ENCODE measurements at places on chromosomes 2 and 18.

- no peak for DNase-seq
Observed at GRCh38 chr2:12774395-12774727, 57.6 kb downstream of the TRIB2 start.

DNA sequence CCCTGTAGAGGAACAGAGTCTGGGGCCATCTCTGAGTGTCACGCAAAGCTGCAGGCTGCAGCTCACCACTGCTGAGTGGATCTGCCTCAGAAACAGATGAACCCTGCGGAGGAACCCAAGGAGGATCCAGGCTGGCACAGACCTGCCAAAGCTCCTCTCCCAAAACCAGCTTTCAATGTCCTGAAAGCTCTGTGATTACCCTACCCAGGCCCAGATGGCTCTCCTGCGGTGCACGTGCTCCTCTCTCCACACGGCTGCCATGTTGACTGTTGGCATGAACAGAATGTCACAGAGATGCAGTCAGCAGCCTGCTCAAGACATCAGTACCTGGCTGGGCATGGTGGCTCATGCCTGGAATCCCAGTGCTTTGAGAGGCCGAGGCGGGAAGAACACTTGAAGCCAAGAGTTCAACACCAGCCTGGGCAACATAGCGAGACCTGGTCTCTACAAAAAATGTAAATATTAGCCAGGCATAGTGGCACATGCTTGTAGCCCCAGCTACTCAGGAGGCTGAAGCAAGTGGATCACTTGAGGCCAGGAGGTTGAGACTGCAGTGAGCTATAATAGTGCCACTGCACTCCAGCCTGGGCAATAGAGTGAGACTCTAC, 216.8 kb downstream of the MGAT5 start:
- no peak for DNase-seq

DNA sequence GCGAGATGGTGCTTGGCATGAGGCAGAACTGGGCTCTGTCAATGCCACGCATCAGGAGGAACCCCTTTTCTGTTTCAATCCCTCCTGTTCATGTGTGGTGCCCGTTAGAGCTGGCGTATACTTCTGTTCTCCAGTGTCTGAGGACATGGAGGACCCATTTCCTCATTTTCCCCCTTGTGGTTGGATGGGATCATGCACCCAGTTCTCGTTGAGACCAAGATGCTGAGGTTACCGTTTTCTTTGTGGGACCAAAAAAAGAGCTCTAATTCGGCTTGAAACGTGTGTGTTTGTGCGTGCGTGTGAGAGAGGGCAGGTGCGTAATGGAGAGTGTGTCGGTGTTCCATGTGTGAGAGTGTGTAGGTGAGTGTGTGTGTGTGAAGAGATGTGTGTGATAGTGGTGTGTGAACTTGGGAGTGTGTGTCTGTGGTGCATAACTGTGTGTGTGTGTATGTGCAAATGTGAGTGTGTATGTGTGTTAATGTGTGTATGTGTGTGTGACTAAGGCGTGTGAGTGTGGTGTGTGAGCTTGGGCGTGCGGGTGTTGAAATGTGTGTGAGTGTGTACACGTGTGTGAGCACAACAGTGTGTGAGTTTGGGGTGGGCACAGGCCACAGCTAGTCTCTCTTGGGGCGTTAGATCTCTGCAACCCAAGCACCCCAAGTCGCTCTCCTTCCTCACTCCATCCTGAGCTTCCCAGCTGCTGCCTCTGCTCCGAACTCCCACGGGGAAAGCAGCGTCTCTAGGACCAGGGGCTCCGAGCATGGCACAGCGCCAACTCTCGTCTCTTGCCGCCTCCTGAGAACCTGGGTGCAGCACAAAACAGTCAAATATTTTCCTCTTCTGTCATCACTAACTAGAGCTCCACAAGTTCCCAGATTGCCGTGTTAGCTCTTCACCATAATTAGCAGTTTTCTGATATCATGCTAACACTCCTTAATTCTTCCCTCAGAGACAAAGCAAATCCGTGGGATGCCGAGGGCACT, 75.8 kb downstream of the LONRF2 start:
- peak; percentile 17 for DNase-seq

DNA sequence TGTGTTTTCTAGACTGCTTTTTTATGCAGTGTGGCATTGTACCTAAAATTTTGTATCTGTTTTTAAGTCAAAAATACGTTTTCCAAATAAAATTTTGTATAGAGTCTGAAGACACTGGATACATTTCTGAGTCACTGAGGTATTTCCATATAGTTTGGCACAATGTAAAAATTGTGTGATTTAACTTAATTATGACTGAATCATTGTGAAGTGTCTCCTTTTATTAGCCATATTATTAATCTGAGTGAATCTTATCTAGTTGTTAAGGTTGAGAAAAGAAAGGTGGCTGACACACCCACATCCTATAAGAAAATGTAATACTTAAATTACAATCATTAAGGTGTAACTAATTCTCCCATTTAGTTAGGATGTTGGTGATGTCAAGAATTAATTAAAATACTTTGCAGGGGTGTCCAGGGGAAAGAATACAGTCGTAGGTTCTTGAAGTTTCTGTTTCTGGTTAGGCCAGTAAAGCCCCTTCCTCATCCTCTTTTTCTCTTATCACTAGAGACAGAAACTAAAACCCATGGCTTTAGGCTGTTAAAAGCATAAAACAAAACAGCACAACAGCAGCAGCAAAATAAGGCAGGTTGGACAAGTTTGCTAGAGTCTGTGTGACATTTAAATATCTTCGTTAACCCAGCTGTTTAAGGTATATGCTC, 71.6 kb downstream of the UBE2E3 start:
- no peak for DNase-seq

DNA sequence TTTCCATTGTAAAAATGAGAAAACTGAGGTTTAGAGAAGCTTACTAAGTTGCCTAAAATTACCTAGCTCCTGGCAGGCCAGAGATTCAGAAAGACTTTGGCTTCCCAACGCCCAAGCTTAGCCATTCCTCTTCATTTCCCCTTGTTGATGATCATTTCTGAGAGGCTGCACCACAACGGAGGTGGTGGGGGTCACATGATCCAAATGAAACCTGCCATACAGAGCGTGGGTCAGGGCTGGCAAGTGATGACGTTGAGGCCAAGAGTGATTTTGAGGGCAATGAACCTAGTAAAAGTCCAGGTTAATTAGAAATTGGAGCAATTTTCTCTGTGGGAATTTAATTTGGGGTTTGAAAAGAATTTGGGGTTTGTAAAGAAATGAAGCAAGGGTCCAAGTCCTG, 109.9 kb downstream of the TMEM182 start:
- no peak for DNase-seq

- no peak for DNase-seq
Observed at GRCh38 chr2:76039505-76039904, 328.8 kb upstream of the GCFC2 start.

DNA sequence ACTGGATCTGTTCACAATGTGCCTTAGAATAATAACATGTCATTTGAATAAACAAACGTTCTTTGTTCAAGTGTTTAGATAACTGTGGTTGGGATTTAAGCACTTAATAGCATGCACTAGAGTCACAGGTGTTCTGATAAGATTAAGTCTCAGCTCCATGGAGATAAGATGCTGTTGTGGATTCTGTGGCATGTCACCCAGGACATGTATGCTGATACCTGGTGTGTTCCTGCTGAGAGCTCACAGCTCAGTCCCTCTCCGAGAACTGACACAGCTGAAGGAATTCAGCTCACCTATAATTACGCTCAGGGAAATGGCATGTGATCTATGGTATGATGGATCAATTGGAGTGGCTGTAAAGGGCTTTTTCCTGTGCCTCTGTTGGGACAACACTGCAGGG, 75.4 kb upstream of the ST6GAL2 start:
- no peak for DNase-seq

DNA sequence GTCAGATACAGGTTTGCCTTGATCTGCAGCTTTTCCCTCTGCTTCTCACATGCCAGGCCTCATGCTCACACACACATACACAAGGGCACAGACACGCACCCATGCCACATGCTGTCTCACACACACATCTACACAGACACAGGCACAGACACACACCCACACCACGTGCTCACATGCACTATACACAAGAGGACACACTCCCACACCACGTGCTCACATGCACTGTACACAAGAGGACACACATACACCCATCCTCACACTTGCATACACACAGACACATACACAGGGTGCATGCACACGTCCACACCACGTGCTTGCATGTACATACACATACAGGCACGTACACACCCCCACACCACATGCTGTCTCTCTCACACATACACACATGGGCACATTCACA, 253.8 kb downstream of the ATAD2B start:
- no peak for DNase-seq

DNA sequence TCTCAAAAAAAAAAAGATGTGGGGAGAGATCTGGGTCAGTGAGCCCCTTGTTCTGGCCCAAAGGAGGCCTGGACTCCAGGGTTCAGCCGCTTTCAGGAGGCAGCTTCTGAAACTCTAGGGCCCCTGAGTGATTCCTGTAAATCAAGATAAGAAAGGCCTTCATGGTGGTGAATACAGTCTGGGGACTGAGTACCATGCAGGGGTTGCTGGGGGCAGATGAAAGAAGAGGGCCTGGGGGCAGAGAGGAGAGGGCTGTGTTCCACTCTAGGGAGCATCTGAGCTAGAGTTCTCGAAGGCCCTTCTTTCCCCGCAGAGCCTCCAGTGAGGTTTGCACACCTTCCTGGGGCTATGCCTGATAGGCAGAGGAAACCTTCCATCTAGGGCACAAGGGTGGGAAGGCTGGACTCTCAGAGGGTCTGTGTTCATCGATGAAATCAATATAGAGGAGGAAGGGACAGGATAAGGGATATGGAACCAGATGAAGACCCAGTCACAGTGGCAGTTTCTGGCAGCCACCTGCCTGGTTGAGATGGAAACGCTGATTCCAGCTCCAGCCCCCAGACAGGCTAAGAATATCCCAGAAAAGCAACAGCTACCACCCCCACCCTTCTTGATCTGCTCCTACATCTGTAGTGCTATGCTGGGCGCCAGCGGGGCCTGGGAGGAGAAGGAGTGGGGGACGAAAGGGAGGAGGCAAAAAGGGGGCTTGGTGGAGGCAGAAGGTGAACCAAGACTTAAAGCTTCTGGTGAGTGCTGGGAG, 4.7 kb upstream of the CDK5R2 start:
- no peak for DNase-seq

DNA sequence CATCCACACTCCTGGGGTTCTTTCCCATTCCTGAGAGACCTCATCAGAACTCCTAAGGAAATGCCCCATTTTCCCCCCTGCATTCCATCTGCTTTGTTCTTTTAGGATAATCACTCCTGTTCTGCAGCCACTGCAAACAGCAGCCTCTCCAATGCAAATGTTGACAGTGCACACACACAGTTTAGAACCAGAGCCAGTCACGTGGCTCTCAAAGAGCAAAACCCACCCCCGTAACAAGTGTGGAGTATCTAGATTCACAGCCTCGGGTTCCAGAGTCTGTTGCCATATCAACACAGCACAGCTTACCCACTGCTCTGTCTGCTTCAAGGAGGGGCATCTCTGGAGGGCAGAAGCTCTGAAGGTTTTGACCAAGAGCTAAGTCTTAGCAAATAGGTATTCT, 180.0 kb downstream of the NAPG start:
- DNase-seq: no peak

DNA sequence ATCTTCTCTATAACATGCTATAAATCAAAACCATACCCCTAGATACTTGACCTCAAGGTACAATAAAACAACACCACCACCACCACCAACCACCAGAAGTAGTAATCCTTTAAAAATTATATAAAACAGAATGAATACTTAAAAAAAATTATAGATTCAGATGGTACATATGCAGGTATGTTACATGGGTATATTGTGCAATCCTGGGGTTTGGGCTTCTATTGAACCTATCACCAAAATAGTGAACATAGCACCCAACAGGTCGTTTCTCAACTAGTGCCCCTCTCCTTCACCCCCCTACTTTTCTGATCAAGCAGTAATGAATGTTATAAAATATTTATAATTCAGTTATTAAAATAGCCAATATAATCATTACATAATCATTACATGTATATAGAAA, 71.1 kb upstream of the CHN1 start:
- no peak for DNase-seq

DNA sequence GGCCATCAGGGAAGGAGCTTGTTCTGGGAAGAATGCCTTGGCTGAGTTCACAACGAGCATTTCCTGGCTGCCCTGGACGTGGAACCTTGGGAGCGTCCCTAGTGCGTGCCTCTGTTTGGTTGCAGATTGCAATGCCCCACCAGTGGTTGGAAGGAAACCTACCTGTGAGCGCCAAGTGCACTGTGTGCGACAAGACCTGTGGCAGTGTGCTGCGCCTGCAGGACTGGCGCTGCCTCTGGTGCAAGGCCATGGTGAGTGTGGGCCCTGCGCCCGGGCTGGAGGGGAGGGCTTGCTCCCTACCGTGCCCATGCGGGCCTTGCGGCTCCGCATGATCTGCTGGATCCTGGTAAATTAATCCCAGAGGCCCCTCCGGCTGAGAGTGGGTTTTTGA, 81.9 kb downstream of the DGKD start:
- DNase-seq: no peak

- no peak for DNase-seq
Observed at GRCh38 chr2:96112501-96113366, 3.6 kb downstream of the ADRA2B start.

- no peak for DNase-seq
Observed at GRCh38 chr2:43948370-43948769, 47.4 kb downstream of the LRPPRC start.

- DNase-seq: no peak
Observed at GRCh38 chr2:64063924-64064331, 44.7 kb upstream of the VPS54 start.

DNA sequence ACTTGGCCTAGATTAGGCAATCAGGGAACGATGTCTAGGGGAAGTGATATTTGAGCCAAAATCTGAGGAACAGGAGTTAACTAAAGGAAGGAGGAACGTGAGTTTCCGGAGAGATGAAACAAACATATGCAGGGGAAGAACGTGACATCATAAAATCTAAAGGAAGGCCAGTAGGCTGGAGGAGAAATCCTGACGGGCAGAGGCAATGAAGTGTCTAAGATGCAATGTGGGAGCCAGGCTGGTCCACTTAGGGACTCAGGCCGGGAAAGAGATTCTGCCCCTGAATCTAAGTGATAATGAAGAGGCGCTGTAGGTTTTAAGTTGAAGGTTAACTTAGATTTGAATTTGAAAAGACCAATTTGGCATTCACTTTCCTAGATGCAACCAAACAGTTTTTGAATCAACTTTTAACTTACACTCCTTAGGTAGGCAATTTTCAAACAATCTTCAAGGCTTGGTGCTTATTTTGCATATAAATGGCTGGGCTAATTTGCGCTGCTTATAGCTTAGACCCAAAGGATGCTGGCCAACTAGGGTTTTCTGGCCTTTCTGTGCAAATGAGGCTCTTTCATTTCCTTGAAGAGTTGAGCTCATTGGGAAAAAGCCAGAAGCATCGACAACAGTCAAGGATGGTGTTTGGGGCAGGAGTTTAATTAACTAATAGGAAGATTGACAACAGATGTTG, 221.7 kb downstream of the SOX11 start:
- DNase-seq: no peak

DNA sequence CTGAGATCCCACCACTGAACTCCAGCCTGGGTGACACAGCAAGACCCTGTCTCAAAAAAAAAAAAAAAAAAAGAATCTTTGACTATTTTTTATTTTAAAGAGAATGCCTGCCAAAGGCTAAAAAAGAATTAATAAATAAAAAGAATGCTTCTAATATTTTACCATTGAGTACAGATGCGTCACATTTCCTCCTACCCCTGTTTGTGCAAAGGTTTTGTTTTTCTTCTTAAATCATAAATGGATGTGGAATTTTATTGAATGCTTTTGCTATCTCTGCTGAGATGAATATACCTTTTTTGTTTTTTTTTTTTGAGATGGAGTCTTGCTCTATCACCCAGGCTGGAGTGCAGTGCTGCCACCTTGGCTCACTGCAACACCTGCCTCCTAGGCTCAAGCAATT, 22.8 kb downstream of the CYBRD1 start:
- no peak for DNase-seq

- no peak for DNase-seq
Observed at GRCh38 chr2:181782660-181783059, 102.3 kb upstream of the NEUROD1 start.
